Activated naive CD4-positive, alpha-beta T cell treated with anti-CD3 and anti-CD28 coated beads, Interleukin-2, amount 50 U/mL, for 16 hours (primary cell): ENCODE measurements at places on chromosomes 2 and 18.

DNA sequence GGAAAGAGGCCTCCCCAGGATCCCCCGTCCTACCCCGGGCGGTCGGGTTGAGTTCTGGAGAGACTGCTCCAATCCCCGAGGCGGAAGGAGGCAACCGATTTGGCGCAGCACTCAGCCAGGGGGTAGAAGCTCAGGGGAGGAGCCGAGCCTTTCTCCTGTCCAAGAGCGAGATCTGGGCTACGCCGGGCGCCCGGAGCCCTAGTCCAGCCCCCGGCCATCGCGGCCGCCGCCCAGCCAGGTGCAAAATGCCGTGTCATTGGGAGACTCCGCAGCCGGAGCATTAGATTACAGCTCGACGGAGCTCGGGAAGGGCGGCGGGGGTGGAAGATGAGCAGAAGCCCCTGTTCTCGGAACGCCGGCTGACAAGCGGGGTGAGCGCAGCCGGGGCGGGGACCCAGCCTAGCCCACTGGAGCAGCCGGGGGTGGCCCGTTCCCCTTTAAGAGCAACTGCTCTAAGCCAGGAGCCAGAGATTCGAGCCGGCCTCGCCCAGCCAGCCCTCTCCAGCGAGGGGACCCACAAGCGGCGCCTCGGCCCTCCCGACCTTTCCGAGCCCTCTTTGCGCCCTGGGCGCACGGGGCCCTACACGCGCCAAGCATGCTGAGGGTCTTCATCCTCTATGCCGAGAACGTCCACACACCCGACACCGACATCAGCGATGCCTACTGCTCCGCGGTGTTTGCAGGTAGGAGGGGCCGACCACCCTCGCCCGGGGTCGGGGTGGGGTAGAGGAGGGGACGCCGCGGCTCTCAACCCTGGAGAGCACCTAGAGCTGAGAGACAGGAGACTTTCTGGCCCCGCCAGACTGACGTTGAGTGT lies at the start of gene DYSF:
Gene DYSF, plus strand, starts transcription at position 158 of the 817 bp plus-strand sequence.
- no peak for DNase-seq

GRCh38 chr2:223641082-223641481 lies 38.9 kb upstream of the SCG2 start:
- DNase-seq = no peak

DNA sequence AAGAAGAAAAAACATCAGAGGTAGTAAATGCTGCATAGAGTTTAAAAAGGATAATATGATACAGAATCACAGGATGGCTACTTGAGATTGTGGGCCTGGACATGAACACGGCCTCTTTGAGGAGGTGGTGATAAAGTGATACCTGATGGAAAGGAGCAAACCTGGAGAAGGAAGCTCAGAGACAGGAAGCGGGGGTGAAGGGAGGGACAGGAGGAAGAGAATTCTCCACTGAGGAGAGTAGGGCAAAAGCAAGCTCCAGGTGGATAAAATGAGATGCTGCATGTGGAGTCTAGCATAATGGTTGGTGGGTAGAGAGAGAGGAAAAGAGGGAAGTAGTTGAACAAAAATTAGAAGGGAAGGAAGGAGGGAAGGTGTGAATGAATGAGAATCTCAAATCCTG lies 77.0 kb upstream of the GALNT3 start:
- no peak for DNase-seq

GRCh38 chr18:58363767-58364540 lies 264.9 kb downstream of the ALPK2 start:
- no peak for DNase-seq

DNA sequence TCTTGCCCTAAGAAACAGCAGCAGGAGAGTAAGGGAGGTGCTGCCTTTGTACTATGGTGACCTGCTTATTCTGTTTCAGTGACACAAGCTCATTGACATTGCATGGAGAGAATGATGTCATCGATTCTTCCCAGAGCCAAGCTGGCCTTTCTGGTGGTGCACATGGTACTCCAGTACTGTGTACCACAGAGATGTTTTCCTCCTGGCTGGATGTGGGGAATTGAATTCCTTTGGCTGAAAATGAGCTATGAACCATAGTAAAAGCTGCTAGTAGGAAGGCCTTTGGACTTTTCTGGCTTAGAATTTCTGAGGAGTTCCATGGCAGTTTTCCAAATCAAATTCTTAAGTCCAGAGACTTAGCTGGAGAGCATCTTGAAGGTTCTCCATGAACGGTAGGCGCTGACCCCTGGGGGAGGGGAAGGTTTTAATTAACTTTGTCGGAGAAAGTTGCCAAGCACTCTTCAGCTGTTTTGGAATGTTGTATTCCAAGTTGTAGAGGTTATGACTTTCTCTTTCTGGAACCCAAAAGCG lies 17.1 kb upstream of the B3GNT2 start:
- DNase-seq = no peak

- peak; percentile 69 for DNase-seq
Observed at GRCh38 chr18:76405681-76406356, 89.2 kb downstream of the ZNF516 start.

DNA sequence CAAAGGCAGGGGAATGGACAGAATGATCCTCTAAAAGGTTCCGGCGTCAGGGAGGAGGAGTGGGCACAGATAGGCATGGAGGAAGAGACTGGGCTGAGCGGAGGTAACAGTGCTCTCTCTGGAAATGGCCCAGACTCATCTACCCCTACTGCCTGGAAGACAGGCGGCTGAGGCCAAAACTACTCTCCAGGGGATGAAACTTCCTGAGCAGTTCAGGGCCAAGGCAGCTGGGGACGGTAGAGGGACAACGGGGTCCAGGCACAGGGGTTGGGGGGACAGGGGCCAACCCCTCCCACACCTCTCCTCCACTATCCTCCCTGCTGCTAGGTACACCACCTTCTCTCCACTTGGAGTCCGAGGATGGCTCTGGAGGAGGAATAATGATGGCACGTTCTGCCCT lies 94.3 kb downstream of the TNS1 start:
- DNase-seq = no peak

GRCh38 chr2:72840066-72840465 lies 14.2 kb upstream of the EXOC6B start:
- no peak for DNase-seq

GRCh38 chr2:111160758-111161157 lies 40.0 kb downstream of the BCL2L11 start:
- DNase-seq = no peak

DNA sequence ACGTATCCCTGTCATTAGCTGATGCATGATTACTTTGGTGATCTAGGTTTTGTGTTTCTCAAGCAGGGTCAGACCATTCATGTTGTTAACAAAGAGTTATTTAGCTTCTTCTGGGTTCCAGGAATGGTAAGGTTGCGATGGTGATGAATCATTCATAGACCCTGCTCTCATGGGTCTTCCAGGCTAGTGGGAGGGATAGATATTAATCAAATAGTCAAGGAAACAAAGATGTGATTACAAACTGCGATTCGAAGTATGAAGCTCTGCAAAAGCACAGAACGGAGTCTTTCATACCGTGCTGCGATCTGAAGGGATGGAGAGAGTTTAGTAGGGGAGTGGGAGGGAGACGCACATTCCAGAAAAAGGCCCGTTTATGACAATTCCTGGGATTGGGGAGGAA lies 42.1 kb downstream of the CAVIN2 start:
- no peak for DNase-seq

GRCh38 chr2:6254441-6254840 lies 562.3 kb downstream of the SOX11 start:
- DNase-seq = no peak

- DNase-seq = no peak
Observed at GRCh38 chr2:72394541-72395070, 246.9 kb upstream of the CYP26B1 start.

DNA sequence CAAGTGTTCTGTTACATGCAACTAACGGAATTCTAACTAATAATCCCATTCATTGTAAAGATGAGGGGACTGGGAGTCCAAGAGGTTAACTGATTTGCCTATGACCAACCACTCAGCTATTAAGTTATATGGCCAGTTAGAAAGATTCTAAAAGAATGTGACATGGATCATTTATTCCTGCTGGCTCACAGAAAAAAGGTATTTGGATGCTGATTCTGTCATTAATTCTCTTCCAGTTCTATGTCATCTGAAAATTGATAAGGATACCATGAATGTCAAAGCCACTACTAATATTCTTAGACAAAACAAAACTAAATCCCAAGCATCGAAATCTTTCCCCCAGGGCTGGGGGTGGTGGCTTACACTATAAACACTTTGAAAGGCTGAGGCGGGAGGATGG lies 41.2 kb upstream of the GORASP2 start:
- no peak for DNase-seq

GRCh38 chr2:109702250-109702985 lies 88.3 kb downstream of the SOWAHC start:
- DNase-seq = no peak

- DNase-seq = no peak
Observed at GRCh38 chr2:140695155-140695554, 1435.7 kb downstream of the LRP1B start.

- no peak for DNase-seq
Observed at GRCh38 chr2:9029721-9030120, 26.2 kb upstream of the MBOAT2 start.

DNA sequence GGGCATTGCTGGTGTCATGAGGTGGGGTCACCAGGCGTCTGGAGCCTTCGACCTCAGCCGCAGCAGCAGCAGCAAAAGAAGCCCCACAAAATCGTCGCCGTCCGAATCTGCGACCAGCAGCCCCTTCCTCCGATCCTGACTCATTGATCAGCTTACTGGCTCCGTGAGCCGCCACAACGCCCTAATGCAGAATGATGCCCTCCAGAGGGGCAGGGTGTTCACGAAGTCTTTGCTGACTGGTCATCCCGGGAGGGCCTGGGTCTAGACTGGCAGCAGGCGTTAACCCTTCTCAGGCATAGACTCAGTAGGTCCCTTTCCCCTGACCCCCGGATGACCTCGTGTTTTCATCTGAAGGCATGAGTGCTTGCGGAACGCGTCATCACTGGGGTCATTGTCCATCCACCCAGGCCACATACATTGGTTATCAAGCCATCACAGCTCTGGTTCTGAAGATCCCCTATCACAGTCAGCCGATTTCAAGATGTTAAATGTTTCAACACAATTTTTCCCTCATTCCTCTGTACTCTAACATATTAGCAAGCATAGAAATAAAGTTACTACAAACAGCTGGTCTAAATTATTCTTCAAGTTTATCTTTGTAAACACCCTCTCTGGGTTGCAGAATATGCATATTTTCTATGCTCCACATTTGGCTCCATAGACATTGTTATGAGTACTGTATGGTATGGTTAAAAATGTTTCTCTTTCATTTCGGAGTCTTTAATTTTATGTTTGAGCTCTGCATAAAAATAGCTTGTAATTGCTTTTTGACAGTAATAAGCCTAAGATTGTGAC lies 83.3 kb upstream of the SALL3 start:
- DNase-seq = no peak

- no peak for DNase-seq
Observed at GRCh38 chr2:124668161-124668560, 643.1 kb downstream of the CNTNAP5 start.

DNA sequence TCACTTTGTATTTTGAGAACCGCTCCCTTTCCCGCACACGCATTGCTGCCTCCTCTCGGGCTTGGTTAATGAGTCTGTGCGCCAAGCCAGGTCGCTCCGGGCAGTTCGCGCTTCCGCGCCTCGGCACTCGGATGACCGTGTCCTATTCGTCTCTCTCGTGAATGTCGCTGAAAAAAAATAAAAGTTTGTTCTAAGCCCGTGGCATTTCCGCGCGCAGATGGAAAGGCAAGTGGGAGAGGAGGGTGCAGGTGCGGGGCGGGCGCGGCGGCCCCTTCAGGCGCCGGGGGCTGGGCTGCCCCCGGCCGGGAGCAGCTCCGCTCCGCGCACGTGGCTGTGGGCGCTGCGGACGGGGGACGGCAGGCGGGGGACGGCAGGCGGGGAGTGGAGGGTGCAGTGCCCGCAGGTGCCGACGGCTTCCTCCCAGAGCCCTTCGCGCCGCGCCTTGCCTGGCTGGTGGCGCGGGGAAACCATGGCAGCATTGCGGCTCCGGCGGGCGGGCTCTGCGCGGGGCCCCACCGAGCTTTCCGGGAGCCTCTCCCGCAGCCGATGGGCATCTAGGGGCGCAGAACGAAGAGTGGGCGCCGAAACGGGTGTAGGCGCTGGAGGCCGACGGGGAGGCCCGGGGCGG lies 159.6 kb upstream of the SIX2 start:
- no peak for DNase-seq

DNA sequence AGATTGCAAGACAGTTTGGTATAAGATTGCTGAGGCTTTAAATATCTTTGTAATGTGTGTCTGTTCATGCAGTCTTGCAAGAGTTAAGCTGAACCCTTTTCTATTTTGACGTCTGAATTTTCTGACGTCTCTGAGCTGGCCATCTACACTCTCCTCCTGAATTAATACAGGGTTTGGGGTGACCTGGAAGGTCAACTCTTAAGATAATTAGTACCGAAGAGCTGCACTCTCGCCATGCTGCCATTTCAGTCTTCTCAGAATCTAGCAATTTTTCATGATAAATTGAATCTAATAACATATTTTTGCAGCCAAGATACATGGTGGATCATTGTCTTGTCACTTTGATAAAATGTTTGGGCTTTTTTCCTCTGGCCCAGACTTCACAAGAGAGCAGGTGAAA lies 1245.2 kb upstream of the CELF4 start:
- no peak for DNase-seq

DNA sequence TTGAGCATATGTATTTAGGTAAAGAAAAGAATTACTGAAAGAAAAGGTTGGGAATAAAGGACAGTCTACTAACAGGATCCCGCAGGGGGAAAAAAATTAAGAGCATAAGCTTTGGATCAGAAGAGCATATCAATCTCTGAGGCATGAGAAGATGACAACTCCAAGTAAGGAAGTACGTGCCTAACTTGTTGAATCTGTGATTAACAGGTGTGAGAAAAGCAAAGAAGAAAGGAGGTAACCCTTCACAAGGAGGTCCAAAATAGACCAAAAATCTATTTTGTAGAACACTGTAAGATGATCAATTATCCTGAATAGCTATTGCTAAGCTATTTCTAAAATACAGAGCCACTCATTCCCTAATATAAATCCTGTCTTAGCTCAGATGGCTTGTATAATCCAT lies 32.8 kb downstream of the TRIP12 start:
- no peak for DNase-seq

GRCh38 chr18:41700416-41700815 lies 254.6 kb upstream of the PIK3C3 start:
- no peak for DNase-seq

- no peak for DNase-seq
Observed at GRCh38 chr2:3962719-3963118, 259.3 kb downstream of the DCDC2C start.
